ENCODE measurements at places on chromosomes 11 and 22. TPM values are rescaled to one million over a fixed set of nuclear protein-coding genes. Genes with fewer than 3 reads are reported as not detected.

The OR52E8 gene
- total RNA-seq = not detected

The TPBGL gene
- 0.42 TPM for total RNA-seq

DNA sequence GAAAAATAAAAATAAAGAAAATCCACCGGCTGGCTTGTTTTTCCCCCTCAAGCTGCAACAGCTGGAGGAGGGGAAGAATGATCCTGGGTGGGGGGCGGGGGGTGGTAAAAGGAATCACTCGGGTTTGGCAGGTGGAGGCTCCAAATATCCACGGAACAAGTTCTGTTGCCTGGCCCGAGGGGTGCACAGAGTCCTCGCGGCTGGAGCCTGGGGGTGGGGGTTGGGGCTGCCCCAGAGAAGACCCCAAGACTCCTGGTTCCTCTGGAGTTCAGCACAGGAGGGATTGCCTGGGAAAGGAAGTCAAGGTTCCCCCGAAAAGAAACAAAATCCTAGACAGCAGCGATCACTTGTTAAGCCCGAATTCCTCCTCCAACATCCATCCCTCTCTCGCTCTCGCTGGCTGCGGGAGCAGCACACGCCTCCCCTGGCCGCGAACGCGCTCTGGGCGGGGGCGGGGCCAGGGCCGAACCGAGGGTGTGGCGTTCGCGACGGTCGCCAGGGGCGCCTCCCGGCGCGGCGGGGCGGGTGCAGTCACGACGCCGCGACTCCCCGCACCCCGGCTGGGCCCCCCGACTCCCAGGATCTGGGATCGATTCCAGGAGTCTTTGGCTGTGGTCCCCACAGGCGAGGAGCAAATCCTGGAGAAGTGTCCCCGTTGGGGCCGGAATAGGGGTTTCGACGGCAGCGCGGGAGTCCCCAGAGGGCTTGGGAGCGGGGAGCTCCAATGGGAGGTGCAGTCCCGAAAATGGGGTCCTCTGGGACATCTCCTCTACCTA, at the start of gene KCNA4:
Gene KCNA4 (minus strand): TSS at position 443 of the 776 bp plus-strand sequence. CDS start 4,352 bp downstream, outside the sequence.
- DNase-seq = no peak

GRCh38 chr11:131943295-131943694, 572.9 kb downstream of the NTM start:
- no peak for DNase-seq

DNA sequence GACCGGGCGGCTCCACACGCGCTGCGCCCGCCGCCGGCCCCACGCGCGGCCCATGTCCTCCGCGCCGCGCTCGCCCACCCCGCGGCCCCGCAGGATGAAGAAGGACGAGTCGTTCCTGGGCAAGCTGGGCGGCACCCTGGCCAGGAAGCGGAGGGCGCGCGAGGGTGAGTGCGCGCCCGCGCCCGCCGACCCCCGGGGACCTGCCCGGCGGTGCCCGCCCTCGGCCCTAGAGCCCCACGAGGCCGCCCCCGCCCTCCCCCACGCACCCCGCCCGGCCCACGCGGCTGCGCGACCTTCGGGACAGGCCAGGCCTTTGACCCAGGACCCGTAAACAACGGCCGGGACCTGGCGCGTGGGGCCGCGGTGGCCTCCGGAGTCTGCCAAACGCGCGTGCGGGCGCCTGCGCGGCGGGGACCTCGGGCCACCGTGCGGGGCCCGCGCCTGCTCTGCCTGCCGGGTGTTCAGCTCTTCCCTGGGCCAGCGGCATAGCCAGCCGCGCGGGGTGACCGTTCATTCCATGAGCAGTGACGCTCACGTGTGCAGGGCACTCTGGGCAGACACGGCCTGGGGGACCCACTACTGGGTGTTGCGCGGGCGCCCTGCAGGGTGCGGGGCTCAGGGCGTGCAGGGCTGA, at the start of gene PARVB:
Gene PARVB (plus strand): TSS at position 15 of the 634 bp plus-strand sequence. CDS start 38 bp downstream, at position 53.
- DNase-seq = peak; percentile 16

GRCh38 chr11:45045683-45046471, 95.2 kb upstream of the TP53I11 start:
- DNase-seq = no peak

- no peak for DNase-seq
These were observed 161.2 kb upstream of the GRIA4 start for GRCh38 chr11:105448703-105449079.

DNA sequence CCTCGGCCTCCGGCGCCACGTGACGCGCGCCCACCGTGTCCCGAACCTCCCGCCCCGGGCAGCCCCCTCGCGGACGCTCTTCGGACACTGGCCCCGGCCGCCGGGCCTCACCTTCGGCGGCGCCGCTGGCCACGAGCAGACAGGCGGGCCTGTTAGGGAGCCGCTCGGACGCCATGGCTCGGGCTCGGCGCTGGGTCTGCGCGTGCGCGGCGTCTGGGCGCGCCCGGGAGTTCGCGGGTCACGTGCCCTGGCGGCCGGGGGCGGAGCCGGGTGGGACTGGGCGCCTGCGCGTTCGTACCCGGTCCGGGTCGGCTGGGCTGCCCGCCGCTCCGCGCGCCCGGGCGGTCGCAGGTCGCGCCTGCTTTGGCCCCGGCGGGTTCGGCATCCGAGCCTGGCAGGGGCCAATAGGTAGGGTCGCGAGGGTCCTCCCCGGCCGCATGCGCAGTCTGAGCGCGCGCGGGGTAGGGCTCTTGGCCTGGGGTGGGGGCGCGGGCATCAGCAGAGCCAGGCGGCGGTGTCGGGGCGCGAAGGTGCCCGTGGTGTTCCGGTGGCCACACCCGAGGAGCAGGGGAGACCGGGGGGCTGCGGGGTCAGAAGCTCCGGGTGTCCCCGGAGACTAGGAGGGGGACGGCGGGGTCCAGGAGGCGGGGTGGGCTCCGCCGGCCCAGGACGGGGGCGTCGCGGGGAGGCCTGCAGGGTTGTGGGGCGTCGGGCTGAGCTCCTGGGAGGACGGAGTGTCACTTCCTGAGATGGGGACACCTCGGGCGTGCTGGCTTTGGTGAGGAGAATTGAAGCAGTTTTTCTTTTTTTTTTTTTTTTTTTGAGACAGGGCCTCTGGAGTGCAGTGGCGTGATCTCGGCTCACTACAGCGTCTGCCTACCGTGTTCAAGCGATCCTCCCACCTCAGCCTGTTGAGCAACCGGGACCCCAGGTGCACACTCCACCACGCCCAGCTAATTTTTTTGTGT, at the start of gene GATD1:
Gene GATD1 (minus strand): TSS at position 200 of the 968 bp plus-strand sequence. CDS start 25 bp downstream, at position 175.
- DNase-seq = peak; percentile 92

GRCh38 chr22:43811777-43812148, 342 bp downstream of the EFCAB6 start:
- no peak for DNase-seq

All from T-helper 17 cell (primary cell).